Activated naive CD4-positive, alpha-beta T cell treated with anti-CD3 and anti-CD28 coated beads for 36 hours (primary cell): ENCODE measurements at places on chromosomes 1 and 21.

DNA sequence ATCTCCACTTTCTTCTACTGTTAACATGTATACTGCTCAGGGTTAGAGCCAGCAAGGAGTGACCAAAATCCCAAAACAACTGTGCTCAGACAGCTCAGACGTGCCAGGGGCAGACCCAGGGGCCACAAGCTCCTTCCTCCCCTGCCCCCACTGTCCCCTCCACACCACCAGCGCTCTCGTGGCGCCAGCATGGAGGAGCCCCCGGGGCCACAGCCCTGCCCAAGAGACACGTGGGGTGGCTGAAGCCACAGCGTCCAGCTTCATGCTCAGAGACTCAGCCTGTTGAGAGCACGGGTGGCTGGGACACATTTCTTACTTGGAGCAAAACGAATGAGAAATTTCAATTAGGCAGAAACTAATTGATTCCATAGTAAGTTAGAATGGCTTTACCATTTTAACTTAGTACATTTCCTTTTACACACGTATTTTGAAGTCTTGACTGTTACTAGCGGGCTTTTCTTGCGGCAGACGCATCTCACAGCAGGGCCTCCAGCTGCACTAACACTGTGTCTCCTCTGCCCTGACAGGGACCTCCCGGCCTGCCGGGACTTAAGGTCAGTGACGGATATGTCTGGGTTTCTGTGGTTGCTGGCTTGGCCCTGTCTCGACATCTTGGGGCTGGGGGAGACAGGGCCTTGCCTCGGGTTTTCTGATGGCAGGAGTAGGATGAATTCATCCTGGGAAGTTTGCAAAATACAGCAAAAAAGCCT is 54.2 kb downstream of the SLC19A1 start:
- DNase-seq, result no peak

DNA sequence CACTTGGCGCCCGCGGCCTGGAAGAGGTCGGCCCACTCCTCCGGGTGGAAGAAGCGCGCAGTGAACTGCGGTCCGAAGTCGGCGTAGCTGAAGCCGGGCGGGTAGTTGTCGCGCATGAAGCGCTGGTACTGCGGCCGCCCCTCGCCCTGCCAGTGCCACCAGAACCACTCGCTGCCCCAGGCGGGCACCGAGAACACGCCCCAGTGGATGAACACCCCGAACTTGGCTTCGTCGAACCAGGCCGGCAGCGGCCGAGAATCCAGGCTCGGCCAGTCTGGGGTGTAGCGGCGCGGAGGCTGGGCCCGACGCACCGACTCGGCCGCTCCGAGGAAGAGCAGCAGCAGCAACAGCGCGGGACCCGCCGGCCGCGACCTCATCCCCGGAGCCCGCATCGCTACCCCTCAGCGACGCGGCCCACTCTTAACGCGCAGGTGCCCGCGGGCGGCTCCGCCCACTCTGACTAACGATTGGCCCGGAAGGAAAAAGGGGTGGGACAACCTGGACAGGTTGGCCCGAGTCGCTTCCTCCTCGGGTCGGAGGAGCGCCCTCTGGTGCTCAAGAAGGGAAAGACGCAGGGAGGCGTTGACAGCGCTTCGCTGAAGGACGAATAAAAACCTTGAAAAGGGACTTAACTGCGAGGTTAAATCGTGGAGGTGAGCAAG is at the start of gene FUCA1:
FUCA1 (minus strand) TSS at position 396 of the 662 bp plus-strand sequence; CDS start at position 392, 4 bp downstream.
- DNase-seq, result peak; percentile 95

GRCh38 chr1:198556971-198557370 is 16.5 kb upstream of the ATP6V1G3 start:
- DNase-seq, result peak; percentile 85

DNA sequence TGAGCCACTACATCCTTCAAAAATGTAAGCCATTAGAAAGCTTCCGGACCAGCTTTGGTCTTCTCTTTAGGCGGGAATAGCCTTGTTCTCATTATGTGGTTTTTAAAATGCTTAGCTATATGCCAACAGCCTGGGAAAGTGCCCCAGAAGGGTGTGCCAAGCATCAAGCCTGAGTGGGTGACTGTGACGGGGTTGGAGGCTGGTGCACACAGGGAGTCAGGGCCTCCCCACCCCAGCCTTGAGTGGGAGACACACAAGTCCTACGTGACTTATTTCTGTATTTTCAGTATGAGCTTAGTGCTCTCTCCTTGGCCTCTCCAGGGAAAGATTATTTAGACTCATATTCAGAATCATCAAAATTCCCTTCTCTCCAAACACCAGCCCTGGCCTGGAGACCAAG is 9.8 kb downstream of the UBASH3A start:
- DNase-seq, result peak; percentile 58

DNA sequence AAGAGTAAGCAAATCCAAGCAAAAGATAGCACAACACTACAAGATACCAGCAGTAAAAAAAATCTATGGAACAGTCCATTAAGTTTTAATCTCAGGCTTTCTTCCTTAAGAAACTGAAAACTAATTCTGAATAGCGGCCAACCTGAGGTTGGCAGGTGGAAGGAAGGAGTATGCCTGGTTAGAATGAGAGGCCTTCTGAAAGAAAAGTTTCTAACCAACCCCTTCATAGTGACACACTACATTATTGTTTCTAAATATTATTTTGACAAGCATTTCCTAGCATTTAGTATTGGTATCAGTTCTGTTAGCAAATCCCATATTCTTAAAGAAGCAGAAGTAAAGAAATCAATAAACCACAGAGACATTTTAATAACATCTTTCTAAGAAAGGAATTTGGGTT is 205.7 kb upstream of the PTBP2 start:
- DNase-seq, result no peak

GRCh38 chr1:231013391-231014015 is 26.6 kb downstream of the FAM89A start:
- DNase-seq, result no peak

DNA sequence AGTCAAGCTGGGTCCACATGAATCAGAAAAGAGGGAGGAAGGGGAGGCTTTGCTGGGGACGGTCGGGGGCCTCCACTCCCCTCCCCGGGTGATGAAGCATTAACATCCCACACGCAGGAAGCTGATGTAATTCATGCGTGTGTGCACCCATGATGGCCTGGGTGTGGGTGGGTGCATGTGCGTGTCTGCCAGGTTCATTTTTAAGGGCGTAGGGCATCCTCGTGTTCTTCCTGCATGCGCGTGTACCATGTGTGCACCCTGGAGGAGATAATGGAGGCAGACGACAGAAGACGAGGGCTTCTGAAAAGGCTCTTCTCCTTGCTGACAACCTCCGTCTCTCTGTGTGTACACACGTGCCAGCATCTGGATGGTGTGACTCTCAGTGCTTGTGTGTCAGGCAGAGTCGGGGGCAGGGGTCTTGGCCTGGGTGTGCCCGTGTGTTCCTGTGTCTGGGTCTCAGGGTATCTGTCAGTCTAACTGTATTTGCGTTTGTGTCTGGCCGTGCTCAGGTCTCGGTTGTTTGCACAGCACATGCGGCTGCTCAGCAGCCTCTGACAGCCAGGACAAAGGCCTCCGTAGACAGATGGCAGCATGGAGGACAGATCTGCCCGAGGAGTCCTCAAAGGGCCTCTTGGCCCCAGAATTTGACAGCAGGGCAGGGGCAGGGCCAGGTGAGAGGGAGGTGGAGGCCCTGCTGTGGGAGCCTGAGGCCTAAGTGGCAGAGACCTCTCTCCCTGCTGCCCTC is 2.4 kb downstream of the RAP1GAP start:
- no peak for DNase-seq

- DNase-seq, result no peak
Measured at GRCh38 chr1:112982853-112983536, 27.0 kb upstream of the SLC16A1 start.

GRCh38 chr1:44946725-44947062 is 39.7 kb downstream of the EIF2B3 start:
- no peak for DNase-seq

DNA sequence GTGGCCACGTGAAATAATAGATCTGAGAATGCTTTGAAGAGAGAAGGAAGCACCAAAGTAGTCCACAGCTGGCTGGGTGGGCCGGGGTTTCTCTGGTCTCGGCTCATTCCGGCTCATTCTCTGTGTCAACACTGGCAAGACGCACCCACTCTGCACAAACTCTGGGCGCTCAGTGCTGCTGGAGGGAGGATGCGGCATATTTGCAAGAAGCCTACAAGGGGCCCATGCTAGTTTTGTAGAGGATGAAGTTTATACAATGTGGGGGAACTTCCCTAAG is 28.8 kb upstream of the TMPRSS2 start:
- no peak for DNase-seq

- no peak for DNase-seq
Measured at GRCh38 chr1:71083271-71083670, 2.4 kb upstream of the ZRANB2 start.

GRCh38 chr1:68113966-68114365 is 63.5 kb upstream of the DIRAS3 start:
- no peak for DNase-seq

GRCh38 chr1:221239181-221239580 is 359.9 kb downstream of the HLX start:
- DNase-seq, result no peak

- no peak for DNase-seq
Measured at GRCh38 chr1:3581296-3582036, 29.8 kb downstream of the MEGF6 start.

DNA sequence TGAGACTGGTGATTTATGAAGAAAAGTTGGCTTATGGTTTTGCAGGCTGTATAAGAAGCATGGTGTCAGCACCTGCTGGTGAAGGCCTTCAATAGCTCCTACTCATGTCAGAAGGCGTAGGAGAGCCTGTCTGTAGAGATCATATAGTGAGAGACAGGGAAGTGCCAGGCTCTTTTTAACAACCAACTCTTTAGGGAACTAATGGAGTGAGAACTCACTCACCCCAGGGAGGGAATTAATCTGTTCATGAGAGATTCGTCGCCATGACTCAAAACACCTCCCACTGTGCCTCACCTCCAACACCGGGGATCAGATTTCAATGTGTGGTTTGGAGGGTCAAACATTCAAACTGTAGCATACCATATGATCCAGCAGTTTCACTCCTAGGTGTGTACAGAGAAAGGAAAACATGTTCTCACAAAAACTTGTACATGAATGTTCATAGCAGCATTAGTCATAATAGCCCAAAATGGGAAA is 72.6 kb downstream of the TTC3 start:
- no peak for DNase-seq

DNA sequence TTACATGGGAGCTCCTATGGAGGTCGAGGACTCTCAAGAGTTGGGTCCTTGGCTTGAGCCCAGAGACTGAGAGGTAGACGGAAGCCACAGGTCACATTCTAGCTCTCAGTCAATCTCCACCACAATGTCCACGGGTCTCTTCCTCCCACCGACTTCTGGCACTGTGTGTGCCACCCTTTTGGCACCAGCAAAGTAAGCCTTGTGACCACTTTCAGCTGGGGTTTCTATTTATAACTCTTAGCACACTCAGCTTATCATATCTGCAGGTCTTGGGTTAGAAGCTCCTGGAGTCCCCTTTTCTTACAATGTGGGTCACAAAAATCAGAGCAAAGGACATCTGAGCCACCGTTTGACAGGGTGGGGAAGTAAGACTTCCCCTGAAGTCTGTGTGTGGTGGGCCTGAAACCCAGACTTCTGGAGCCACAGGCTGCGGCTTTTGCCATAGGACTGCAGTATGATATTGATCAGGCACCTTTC is 28.3 kb downstream of the NCMAP start:
- no peak for DNase-seq

DNA sequence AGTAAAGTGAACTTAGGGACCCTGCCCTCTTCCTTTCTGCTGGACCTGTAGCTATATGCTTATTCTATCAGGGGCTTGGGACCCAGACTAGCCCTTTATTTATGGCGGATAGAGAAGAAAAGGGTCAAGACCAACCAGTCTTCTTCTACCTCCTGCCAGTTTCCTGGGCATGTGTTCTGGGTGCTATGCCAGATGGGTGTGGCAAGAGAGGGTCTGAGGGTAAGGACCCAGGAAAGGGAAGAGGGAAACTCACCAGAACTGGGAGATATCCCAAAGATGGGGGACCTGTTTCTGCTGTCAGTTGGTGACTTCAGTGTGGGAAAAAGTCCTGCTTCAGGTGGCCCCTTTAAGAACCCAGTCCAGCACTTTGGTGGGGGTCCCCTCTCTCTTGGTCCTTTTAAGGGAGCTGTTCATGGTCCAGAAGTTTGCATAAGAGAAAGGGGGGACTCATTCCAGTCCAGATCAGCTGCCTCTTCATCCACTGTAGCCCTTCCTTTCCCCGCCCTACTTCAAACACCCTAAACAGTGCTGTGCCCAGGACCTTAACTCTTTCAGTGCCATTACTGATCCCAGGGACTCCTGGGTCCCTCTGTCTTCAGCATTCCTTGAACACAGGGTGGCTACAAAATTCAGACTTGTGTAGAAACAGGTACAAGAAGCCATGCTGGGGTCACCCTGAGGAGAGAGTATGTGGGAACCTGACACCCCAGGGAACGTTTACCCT is 18.4 kb downstream of the SSR2 start:
- no peak for DNase-seq

GRCh38 chr1:112540226-112540794 is 31.5 kb downstream of the WNT2B start:
- no peak for DNase-seq

DNA sequence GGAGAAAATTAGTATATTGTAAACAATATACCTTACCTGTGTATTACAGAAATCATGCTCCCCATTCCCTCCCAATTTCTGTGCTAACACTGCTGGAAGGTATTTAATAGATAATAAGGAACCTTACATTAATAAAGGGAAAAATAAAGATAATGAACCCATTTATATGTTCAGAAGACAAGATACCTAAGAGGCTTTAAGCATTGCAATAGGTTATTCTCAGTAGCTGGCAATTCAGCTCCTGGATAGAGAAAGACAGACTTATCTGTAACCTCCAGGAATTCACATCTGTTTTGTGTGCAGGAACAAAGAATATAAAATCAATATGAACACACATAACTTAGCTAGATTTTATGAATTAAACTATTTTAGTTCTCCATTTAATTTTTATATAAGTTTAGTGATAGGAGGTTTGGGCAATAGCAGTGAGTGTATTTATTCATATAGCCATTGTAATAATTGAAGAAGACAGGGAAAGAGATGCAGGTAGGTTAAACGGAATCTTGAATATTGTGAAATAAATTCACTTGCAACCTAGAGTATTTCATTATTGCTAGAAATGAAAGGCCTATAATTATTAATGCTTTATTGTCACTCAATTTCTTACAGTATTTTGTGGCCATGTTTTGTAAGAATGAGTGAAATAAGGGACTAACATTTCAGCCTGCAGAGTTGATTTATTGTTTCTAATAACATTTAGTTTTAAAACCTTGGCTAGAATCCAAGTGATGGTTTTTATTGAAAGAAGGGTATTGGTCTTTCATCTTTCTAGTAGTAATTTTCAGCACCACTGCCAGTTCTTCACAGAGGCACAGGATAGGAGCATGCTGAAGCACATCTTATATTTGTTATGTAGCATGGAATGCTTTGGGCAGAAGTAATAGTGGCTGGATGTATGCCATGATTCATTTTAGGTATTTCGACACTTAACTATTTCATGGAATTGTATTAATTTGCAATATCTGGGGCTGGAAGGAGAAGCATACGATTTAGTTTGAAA is 1.5 kb downstream of the XPR1 start:
- no peak for DNase-seq
